ENCODE measurements at places on chromosomes 13 and 19.

- peak; percentile 65 for DNase-seq
Observed at GRCh38 chr19:17938092-17938845, 5.5 kb downstream of the CCDC124 start.

DNA sequence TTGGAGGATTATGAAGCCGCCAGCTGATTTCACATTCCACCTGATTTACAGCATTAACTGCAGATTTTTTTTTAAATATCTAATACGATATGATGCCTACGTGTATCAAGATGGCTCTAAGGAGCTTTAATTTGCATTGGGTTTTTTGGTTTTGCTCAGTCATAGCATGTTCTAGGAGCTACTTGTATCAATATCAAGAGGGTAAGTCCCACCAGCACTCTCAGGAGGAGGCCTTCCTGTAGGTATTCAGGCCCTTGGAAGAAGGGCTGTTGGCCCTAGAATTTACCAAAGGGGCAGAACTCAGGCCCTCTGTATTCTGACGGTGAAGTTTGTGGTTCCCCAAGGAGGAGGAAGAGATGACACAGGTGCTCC is 97.2 kb upstream of the IPO5 start:
- DNase-seq, result no peak

DNA sequence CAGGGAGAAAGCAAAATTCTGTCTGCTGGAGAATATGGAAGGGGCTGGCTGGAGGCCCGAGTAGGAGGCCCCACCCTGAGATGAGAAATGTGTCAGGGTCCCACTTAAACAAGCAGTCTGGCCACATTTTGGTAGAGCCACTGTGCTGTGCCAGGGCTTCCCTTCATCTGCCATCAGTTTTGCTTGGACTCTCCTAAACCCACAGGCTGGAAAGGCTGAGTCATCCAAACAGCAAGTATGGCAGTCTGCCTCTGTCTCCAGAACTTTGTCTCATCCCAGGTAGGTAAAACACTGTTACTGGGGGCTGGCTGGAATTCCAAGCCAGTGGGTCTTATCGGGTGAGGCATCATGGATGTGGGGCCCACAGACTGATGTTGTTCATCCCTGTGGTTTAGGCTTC is 1390.6 kb downstream of the UQCRFS1 start:
- DNase-seq, result no peak

DNA sequence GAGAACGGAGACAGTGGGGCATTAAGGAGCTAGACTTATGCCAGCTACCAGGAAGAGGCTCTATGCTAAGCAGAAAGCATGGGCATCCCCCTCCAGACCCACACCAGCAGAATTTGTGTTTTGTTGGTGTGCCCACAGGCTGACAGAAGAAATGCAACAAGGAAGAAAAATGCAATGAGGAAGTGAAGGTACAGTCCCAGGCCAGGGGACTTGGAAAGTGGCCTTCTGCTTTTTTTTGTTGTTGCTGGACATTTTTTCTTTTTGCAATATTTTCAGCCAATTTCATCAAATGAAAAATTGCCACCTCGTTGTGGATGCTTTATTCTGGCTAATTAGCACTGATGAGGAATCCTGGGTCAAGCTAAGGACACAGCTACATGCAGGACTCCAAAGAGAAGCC is 167.7 kb downstream of the TSHZ3 start:
- DNase-seq, result no peak

- DNase-seq, result no peak
Observed at GRCh38 chr19:18430417-18431144, 7.4 kb downstream of the ISYNA1 start.

DNA sequence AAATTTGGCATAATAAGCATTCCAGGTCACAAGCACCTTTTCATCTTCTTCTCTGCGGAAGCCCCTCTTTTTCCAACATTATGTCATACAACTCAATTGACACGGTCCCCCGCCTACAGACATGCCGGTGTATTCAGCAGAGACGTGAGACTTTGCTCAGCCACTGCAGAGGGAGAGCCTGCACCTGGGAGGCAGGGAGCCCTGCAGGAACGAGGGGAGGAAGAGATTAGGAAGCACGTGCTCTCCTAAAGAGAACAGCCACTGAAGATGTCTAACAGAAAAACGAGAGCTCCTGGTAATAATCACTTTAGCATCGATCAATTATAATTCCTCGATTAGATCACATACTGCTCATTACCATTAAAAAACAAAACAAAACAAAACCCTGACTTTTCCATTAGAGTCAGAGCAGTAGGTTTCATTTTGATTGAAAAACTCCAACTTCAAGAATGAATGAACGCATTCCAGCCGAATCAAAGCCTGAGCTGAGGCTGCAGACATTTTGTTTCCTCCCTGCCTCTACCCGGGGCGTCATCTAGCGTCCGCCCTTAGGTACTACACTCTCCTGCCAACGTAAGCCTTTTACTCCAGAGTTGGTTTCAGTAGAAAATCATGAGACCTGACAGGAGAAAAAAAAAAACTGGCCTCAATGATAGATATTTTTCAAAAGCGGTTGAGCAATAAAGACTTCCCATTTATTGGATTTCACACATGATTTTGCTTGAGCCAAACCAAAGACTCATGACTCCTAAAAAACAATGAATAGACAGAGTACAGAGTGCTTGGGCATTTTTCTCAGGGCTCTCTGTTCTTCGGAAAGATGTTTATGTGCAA is 194.5 kb downstream of the KATNAL1 start:
- peak; percentile 58 for DNase-seq

- no peak for DNase-seq
Observed at GRCh38 chr13:28582225-28582891, 76.6 kb upstream of the POMP start.

DNA sequence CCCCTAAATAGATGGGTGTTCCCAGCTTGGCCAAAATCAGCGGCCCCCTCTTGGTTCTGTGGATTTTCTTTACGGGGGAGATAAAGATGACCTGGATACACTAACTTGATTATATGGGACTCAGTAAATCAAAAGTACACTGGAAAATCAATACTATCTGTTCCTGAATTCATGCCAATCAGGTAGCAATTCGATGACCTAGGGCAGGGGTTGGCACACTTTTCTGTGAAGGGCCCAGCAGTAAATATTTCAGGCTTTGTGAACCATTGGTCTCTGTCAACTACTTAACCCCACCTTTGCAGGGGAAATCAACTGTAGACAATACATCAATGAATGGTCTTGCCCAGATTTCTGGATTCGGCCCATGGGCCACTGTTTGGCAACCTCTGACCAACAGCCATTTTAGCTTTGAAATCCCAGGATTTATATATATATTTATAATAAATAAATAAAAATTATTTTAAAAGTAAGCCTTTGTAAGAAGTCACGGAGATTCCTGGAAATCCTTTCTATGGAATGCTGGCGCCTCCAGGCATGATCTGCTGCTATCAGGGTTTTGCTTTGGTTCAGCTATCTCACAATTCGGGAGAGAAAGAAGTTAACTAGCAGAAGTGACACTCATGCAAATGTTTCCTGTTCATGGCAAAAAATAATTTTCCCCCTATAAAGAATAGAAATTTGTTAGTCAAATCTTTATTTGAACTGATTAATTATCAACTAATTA is 32.8 kb downstream of the SLC15A1 start:
- no peak for DNase-seq

- DNase-seq, result no peak
Observed at GRCh38 chr19:48342841-48343540, 17.6 kb downstream of the EMP3 start.

DNA sequence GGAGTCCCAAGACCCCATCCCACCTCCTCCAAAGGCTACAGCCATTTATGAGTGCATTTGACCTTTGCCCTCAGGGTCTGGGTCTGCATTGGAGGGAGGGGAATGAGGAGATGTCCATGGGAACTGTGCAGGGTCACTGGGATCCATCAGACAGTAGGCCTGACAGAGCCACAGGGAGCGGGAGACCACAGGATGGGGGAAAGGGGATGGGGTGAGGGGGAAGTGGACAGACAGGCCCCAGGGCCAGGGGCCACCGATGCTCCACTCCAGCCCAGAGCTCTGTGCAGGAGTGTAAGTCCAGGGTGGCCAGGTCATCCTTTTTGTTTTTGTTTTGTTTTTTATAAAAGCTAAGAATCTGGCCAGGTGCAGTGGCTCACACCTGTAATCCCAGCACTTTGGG is 82.5 kb downstream of the CHST8 start:
- DNase-seq, result no peak

GRCh38 chr13:51291341-51291740 is 48.1 kb upstream of the SERPINE3 start:
- DNase-seq, result no peak

DNA sequence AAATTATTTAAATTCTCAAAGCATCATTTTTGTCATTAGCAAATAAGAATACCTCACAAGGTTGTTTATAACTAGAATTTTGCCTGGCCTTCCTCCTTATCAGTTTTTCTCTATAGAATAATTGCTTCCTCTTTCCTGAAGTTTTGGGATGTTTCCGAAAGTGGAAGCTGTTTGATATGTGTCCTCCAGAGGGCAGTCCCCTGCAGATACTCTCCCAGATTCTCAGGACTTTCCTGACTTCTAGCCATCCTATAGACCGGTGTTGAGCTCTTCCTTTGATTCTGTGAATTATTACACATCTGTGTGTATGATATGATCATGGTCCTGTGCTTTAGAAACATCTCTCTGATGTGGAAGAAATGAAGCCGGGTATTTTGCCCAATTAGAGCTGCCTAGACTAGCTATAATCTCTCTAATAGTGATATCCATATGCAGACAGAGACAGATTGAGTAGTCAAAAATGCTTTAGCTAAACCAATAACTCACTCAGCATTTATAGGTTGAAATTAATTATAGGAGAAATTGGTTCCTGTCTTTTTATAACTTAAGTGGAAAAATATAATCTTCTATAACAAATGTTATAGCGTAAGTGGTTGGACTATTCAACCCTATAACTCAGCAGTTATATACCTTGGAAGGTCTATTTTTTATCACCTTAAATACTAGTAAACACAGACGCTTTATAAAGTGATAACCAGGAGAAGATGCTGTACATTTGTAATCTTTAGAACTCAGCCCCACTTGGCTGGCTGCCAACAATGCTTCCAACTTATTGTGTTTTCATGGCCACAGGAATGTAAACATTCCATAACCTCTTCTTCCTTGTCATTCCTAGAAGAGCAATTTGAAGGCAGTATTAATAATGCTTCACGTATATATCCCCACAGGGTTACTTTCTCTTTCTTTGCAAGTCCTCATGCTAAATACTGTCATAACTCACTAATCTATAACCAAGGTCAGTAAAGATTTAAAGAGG is 201.0 kb upstream of the RXFP2 start:
- no peak for DNase-seq

GRCh38 chr19:35870798-35871197 is 2.4 kb downstream of the APLP1 start:
- no peak for DNase-seq

DNA sequence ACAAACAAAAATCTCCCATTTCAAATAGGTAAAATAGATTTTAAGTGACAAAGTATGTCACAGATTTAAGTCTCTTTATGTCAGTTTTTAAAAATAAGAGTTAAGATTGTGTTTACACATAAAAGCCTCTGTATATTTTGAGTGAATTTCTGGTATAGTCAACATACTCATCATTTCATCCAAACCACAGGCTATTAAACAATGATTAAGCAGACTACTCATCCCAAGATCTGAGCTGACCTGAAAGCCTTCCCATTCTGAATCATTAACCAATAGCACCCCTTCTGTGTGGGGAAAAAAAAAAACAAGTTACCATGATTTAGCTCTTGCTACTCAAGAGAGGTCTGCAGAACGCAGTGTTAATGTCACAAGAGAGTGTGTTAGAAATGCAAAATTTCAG is 284.4 kb upstream of the NBEA start:
- DNase-seq, result no peak

DNA sequence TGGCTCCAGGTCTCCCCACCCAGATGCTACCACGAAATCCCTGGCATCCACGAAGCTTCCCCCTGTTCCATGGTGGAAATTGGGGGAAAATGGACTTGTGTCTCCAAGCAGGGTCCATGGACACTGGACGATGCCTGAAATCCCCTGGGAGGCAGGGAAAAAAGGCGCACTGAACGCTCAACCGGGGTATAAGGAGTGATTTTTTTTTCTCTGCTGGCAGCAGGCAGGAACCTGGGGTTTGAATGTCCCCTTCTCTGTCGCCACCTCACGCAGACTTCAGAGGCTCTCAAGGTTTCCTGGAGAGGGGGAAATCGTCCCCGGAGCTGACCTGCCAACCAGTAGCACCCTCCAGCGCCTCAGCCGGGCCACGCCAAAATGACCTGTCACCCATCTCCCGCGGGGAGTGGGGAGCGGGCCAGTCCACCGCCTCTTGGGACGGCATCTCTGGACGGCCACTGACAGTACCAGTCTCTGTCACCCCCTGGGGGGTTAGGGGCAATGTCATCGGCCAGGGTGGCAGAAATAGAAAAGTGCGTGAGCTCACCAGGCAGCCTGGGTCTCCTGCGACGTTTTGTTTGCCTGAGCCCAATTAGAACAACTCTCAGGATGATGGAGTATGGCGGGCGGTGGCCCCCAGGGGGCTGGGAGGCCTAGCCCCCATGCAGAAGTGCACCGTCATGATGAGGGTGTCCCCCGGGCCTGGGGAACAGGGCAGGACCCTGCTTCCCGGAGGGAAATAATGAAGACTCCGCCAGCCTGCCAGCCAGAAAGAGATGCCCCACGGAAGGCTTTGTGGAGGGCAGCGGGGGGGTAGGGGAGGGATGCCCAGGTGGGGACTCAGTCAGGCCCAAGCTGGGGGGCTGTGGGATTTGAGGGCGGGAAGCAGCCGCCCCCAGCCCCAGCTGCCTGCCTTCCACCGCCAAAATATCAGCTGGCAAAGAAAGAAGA is 2.6 kb downstream of the PTPRS start:
- no peak for DNase-seq

DNA sequence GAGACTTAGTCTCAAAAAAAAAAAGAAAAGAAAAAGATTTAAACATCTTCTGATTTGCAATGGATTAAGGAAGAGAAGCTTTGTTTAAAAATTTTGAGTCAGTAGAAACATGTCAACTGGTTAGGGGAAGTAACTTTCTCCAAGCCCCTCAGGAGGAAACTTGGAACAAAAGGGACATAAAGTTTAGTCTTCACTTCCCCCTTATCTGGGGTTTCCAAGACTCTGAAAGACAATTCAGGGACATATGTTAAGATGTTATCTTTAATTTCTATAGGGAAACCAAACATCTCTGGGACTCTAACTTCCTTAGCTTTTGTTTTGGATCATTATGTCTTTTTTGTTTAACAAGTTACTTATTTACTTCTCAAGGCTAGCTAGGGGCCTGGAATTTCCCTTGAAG is 20.1 kb upstream of the MRI1 start:
- DNase-seq, result no peak

DNA sequence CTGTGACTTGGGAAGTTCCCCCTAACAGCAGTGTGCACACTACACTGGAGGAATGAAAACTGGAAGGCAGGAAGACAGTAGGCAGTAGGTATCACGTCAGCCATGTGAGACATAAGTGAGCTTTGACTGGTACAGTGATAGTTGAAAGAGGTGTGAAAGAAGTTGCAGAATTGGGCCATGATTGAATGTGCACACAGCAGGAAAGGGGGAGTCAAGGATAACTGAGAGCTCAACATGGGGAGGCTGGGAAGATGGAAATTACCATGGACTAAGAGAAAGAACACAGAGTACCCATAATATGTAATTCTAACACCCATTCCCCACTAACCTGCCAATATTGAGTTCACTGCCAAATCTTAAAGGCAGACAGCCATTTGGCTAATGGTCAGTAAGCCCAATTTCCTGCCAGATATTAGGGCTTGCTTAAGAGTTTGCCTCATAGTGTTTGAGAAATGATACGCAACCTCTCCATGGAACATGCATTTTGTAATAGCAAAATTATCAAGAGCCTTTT is 321.7 kb downstream of the DCT start:
- peak; percentile 24 for DNase-seq

- DNase-seq, result no peak
Observed at GRCh38 chr19:55005684-55006488, 32.2 kb downstream of the GP6 start.
